ENCODE measurements at places on chromosomes 5 and 9. TPM values are rescaled to one million over a fixed set of nuclear protein-coding genes. Genes with fewer than 3 reads are reported as not detected.

CTXN3 gene
- total RNA-seq = not detected

ACOT12 gene
- 10.2 TPM for total RNA-seq

FUT7 gene
- total RNA-seq = not detected

NEUROG1 gene
- total RNA-seq = not detected

TLN1 gene
- 100 TPM for total RNA-seq

CSF2 gene
- 1.0 TPM for total RNA-seq

NUDT12 gene
- 38.9 TPM for total RNA-seq

DNA sequence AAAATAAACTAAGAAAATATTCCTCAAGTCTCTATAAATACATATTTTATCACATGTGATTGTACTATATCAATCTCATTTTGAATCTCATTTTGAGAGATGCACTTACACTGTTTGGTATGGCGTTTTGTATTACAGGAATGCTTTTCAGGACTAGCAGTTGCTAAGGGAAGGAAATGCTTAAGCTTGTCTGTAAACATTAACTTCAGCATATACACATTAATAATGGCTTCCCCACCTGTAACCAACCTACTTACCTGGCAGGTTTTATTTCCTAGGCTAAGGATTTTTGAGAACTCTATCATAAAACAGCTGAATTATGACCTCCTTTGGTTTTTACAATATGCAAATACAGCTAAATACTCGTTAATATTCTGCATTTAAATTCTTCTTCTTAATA, 141.0 kb upstream of the GRHPR start:
- no peak for DNase-seq
- H3K27ac ChIP-seq = no peak overlapping the region
- H3K4me3 ChIP-seq = no peak overlapping the region
- no peaks in the 10 kb centered on the region for H3K4me1 ChIP-seq

- peaks cover 5% of the 10 kb centered on the region for H3K4me1 ChIP-seq
- H3K27me3 ChIP-seq = no peaks in the 10 kb centered on the region
- no peak for DNase-seq
- peak overlapping the region; percentile 75 for H3K27ac ChIP-seq
- no peak overlapping the region for H3K4me3 ChIP-seq
Measured at GRCh38 chr5:79517601-79518000, 3.7 kb upstream of the HOMER1 start.

DNA sequence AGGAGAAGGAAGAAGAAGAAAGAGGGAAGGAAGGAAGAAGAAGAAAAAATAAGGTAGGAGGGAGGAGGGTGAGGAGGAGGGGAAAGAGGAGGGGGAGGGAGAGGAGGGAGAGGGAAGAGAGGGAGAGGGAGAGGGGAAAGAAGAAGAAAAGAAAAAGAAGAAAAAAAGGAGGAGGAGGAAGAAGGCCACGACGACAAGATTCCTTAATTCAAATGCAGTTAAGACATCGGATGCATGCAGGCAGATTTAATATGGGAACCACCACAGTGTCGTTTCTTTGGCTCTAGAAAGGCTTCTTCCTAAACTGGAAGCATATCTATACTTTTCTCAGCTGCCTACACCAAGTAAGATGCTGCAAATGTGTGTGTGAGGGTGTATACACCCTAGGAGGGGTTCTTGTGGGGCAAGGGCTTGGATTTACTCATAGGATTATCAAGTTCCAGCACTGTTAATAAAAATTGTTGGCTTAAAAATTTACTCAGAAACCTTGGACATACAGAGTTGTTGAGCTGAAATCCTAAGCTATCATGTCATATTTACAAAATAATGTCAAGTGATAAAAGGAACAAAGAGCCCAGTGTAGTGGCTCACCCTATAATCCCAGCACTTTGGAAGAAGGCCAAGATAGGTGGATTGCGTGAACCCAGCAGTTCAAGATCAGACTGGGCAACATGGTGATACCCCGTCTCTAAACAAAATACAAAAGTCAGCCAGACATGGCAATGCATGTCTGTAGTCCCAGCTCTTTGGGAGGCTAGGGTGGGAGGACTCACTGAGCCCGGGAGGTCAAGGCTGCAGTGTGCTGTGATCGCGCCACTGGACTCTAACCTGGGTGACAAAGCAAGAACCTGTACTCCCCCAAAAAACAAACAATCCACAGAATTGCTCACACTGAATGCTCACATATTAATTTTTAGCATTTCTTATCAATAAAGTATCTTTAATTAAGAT, 108.5 kb downstream of the UBAP2 start:
- H3K27ac ChIP-seq = peak overlapping the region; percentile 72
- no peaks in the 10 kb centered on the region for H3K36me3 ChIP-seq
- H3K4me3 ChIP-seq = no peak overlapping the region

- DNase-seq = no peak
- H3K4me3 ChIP-seq = no peak overlapping the region
- H3K36me3 ChIP-seq = no peaks in the 10 kb centered on the region
- H3K27me3 ChIP-seq = no peaks in the 10 kb centered on the region
Measured at GRCh38 chr5:17727098-17727497, 92.8 kb downstream of the TAF11L14 start.

DNA sequence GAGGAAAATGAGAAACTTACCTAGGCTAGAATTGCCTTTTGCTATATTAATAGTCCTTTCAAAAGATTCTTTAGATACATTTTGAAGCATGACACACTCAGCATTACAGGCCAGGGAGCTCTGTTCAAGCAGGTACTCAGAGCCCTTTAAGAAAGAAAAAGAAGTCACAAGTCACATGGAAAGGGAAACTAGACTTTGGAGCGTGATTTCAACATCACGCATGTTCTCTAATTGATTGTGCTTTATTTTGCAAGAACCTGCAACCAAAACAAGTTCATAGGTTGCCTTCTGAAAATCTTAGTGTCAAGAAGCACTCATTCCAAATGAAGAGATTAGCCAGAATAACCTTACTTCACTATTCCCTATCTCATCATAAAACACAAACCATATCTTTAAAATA, 103.8 kb downstream of the MPDZ start:
- DNase-seq = peak; percentile 26
- H3K27me3 ChIP-seq = no peaks in the 10 kb centered on the region
- no peaks in the 10 kb centered on the region for H3K36me3 ChIP-seq
- H3K4me3 ChIP-seq = no peak overlapping the region
- peak overlapping the region; percentile 60 for H3K27ac ChIP-seq
- H3K4me1 ChIP-seq = no peaks in the 10 kb centered on the region

DNA sequence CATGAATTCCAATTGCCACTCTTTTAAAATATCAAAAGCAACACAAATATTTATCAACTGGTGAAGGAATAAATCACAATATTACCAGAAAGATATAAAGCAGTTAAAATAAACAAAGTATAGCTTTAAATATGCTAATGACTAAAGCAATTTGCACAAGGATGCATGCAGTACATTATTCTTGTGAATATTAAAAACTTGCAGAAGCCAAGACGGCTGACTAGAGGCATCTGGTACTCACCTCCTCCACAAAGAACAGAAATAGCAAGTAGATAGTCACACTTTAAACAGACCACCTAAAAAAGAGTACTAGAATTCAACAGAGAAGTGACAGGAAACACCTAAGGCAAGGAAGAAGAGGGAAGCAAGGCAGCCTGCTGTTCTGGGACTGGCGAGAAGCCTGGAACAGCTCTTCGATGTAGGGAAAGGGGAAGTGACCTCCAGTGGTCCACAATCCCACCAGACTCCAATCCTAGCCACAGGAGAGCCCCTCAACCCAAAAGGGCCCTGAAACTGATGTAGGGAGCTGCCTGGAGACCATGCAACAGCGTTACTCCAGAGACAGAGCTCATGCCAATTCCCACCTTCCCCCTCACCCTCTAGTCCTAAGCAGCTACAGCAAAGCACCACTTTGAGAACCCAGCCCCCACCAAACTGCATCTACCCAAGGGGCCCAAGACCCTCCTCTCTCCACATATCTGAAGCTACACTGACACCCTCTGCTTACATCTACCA, 86.3 kb downstream of the LPAR1 start:
- no peaks in the 10 kb centered on the region for H3K36me3 ChIP-seq
- H3K4me1 ChIP-seq = no peaks in the 10 kb centered on the region
- no peak overlapping the region for H3K4me3 ChIP-seq
- no peak overlapping the region for H3K27ac ChIP-seq
- H3K27me3 ChIP-seq = no peaks in the 10 kb centered on the region
- no peak for DNase-seq

GRCh38 chr5:127192836-127193338, 97.7 kb upstream of the MEGF10 start:
- no peak for DNase-seq
- no peaks in the 10 kb centered on the region for H3K27me3 ChIP-seq
- peaks cover 6% of the 10 kb centered on the region for H3K4me1 ChIP-seq
- H3K36me3 ChIP-seq = no peaks in the 10 kb centered on the region
- no peak overlapping the region for H3K27ac ChIP-seq

DNA sequence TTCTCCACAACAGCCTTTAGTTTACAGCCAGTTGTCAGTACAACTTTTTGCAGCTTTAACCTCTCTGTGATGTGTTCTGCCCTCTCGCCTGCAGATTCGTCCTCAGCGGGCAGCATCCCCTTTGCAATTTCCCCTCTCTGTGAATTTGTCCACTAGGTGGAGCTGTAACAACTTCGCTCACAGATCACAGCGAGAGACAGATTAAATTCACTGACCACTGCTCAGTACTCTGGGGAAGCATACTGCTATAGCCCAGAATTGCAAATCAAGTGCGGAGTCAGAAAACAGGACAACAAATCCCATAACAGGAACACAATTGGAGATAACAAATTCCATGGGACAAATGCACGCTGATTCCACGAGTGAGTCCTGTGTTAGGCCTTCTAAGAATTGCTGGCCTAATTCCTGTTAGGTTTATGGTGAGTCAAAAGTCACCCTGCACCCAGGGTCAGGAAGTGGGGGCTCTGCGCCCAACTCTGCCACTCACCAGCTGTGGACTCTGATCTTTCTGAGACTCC, 2124.9 kb downstream of the MAT2B start:
- peak; percentile 84 for DNase-seq
- H3K4me1 ChIP-seq = peaks cover 4% of the 10 kb centered on the region
- H3K27me3 ChIP-seq = no peaks in the 10 kb centered on the region
- no peaks in the 10 kb centered on the region for H3K36me3 ChIP-seq
- H3K27ac ChIP-seq = no peak overlapping the region

DNA sequence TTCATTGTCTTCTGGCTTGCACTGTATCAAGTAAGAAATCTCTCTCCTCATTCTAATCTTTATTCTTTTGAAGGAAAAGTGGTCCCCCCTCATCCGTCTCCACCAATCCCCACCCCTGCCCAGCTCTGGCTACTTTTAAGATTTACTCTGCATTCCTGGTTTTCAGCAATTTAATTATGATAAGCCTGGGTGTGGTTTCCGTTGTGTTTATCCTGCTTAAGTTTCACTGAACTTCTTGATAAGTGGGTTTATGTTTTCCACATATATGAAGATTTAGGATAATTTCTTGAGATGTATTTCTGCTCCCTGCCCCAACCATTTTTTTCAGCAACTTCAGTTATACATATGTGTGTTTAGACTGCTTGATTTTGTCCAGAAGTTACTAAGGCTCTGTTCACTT, 46.5 kb downstream of the PTBP3 start:
- H3K36me3 ChIP-seq = no peaks in the 10 kb centered on the region
- no peak for DNase-seq
- H3K4me3 ChIP-seq = no peak overlapping the region
- H3K4me1 ChIP-seq = no peaks in the 10 kb centered on the region
- H3K27me3 ChIP-seq = no peaks in the 10 kb centered on the region

DNA sequence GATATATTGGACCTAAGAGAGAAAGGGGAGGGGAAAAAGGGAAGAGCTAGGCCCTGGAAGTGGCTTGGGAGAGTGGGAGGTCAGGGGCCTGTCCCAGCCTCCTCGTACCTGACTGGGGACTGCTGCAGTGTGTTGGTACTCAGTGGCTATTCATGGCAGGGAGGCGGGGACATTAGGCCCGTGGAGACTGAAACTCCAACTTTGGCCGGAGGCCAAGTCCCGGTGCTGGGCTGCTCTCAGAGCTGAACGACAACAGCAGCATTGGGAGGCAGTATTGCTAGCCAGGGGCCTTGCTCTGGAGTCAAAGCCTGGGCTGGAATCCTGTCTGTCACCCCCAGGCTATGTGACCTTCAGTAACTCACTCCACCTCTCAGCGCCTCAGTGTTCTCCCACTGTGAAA, 37.8 kb downstream of the NEURL1B start:
- H3K36me3 ChIP-seq = no peaks in the 10 kb centered on the region
- peaks cover 12% of the 10 kb centered on the region for H3K4me1 ChIP-seq
- peak; percentile 53 for DNase-seq
- H3K27me3 ChIP-seq = peaks cover 8% of the 10 kb centered on the region
- no peak overlapping the region for H3K4me3 ChIP-seq

- no peak overlapping the region for H3K4me3 ChIP-seq
- DNase-seq = peak; percentile 21
- H3K36me3 ChIP-seq = no peaks in the 10 kb centered on the region
- peaks cover 12% of the 10 kb centered on the region for H3K4me1 ChIP-seq
- H3K27me3 ChIP-seq = no peaks in the 10 kb centered on the region
Measured at GRCh38 chr5:172235132-172235780, 41.3 kb downstream of the EFCAB9 start.

DNA sequence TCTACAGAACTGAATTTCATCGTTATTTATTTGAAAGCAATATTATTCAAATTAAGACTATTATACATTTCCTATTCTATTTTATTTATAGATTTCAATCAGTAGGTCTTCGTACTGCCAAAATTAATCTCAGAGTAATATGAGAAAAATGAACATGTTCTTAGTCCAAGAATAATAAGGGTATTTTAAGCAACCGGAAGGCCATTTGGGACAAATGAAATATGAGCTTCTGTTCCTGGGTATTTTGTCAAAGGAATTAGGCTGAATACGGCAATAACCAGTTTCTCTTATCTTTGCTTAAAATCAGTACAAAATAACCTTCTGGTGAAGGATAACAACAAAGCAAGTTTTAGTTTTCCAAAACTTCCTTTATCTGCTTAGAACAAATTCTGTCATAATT, 410.3 kb upstream of the PRR16 start:
- H3K27me3 ChIP-seq = no peaks in the 10 kb centered on the region
- DNase-seq = no peak
- no peaks in the 10 kb centered on the region for H3K36me3 ChIP-seq
- peaks cover 4% of the 10 kb centered on the region for H3K4me1 ChIP-seq
- H3K27ac ChIP-seq = no peak overlapping the region

- DNase-seq = no peak
- no peaks in the 10 kb centered on the region for H3K27me3 ChIP-seq
- H3K4me3 ChIP-seq = no peak overlapping the region
- H3K4me1 ChIP-seq = no peaks in the 10 kb centered on the region
- no peaks in the 10 kb centered on the region for H3K36me3 ChIP-seq
- H3K27ac ChIP-seq = no peak overlapping the region
Measured at GRCh38 chr9:109549386-109549785, 51.3 kb upstream of the PTPN3 start.

DNA sequence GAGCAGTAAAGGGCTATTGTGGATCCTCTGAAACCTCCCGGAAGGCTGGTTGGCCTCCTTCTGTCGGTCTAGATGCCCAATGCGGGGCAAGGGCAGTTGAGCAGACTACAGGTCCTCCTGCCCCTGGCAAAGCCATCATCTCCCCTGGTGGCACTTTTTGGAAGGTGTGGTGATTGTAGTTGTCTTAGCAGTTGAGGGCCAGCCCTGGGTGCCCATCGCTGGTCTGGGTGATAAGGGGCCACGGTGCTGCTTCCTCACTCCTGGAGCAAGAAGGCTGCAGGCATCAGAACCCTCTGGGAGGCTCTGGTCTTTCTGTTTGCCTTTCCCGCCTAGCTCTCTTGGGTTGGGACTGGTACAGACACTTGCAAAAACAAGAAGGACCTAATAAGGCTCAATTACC, 63.8 kb downstream of the CYSTM1 start:
- peaks cover 26% of the 10 kb centered on the region for H3K4me1 ChIP-seq
- DNase-seq = no peak
- H3K27me3 ChIP-seq = no peaks in the 10 kb centered on the region
- no peak overlapping the region for H3K4me3 ChIP-seq
